Left ventricle myocardium superior (tissue), 1 donor: ENCODE measurements at places on chromosomes 12 and 14. TPM values are rescaled to one million over a fixed set of nuclear protein-coding genes. Genes with fewer than 3 reads are reported as not detected.
A peak's percentile ranks its signal among the peaks of the same experiment; 100 is the strongest.

DNA sequence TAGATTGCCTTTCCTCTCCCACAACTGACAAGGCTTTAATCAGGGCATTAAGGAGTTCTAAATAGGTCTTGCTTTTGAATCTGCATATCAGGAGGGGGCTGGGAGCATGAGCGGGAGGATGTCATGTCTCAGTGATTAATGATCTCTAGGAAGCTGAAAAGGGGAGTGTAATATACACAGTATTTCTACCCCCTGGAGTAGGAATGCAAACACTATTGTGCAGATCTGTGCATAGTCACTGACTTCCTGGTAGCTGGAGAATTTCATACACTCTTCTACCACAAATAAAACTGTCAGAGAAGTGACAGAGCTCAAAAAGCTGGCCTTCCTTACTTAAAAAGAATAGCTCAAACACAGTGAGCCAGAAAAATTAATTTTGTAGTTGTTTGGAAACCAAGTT lies 65.8 kb downstream of the RIC8B start:
- no peak for DNase-seq

- DNase-seq = peak; percentile 48
Measured at GRCh38 chr12:2198005-2198501, 145.3 kb downstream of the CACNA1C start.

The LAG3 gene
- total RNA-seq = 0.37 TPM

- DNase-seq = no peak
Measured at GRCh38 chr12:40146800-40147797, 41.2 kb upstream of the SLC2A13 start.

- DNase-seq = no peak
Measured at GRCh38 chr14:95134304-95134933, 22.9 kb downstream of the DICER1 start.

The TEX52 gene
- not detected for total RNA-seq

DNA sequence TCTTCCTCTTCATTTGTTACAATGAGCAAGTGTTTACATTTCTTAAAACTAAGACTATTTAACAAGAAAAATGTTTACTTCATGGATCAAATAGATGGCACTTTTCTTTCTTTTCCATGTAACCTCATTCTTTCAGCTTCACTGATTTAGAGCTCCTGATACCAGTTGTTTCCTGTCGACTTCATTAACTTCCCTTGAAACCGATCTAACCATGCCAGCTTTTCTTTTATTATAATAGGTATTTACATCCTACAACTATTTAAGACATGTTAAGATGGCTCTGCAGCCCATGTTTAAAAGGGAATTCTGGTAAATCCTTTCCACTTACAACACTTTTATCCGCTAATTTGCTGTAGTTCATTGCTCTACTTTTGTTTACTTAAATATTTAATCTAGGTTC lies 107.3 kb upstream of the DCN start:
- DNase-seq = no peak

GRCh38 chr12:10031321-10031720 lies 839 bp downstream of the CLEC9A start:
- no peak for DNase-seq

DNA sequence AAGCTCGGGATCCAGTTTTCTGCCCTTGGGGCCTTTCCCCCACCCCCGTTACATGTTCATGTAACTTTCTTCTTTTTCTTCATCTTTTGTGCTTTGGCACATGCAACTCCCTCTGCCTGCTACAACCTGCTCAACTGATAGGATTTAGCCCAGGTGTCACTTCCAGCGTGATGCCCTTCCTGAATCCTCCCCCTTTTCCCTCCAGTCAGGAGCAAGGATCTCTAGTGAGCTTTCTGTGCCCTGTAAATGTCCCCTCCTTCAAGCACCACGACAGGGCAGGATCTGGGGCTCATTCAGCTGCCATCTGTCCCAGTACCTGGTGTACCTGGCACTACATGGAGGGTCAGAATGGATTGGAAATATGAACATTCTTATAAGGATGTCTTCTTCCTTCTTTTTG lies 15.3 kb downstream of the PELI2 start:
- no peak for DNase-seq

DNA sequence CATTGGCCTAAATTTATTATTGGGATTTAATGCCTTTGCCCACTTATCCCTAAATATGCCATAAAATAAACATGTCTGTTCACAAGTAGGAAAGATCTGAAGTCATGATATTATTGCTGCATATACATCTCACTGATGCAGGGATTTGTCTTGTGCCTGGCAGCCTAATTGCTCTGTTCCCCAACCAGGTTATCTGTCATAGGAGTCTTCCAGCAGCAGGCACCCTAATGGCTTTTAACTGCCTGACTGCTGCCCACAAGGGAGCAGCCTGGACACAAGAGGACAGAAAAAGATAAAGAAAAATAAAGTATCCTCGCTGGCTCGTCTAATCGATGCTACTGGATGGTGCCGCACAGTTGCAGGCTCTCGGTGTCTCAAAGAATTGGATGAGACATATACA lies 337.6 kb upstream of the FAR2 start:
- no peak for DNase-seq

The OTX2 gene
- not detected for total RNA-seq

DNA sequence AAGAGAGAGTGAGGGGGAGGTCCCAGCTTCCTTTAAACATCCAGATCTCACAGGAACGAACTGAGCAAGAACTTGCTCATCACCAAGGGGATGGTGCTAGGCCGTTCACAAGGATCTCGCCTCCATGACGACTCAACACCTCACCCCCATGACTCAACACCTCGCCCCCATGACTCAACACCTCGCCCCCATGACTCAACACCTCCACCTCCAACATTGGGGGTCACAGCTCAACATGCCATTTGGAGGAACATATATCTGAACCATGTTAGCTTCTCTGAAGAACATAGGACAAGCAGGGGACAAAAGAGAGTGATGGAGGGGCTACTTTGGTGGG lies 66.0 kb upstream of the LHX5 start:
- no peak for DNase-seq

The EFCAB11 gene
- total RNA-seq = 3.6 TPM

The CRACR2A gene
- 2.5 TPM for total RNA-seq

The TPPP2 gene
- 1.2 TPM for total RNA-seq

DNA sequence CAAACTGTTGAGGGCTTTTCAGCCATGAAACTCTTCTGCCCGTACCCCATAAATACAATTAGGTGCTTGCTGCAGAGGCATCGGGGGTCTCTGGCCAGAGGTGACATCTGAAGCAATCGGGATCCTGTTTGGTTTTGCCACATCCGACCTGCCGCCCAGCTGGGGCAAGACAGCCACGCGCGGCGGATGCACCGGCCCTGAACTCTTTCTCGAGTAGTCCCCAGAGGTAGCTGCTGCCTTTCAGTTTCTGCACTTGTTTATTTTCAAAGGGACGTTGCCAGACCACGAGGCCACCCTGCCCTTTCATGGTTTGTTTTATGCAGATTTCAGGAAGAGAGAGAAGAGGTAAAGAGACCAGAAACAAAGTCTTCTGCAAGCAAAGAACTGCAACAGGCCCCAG lies 10.6 kb upstream of the MLXIP start:
- peak; percentile 52 for DNase-seq

- peak; percentile 68 for DNase-seq
Measured at GRCh38 chr12:67649570-67650387, 1.2 kb downstream of the DYRK2 start.

DNA sequence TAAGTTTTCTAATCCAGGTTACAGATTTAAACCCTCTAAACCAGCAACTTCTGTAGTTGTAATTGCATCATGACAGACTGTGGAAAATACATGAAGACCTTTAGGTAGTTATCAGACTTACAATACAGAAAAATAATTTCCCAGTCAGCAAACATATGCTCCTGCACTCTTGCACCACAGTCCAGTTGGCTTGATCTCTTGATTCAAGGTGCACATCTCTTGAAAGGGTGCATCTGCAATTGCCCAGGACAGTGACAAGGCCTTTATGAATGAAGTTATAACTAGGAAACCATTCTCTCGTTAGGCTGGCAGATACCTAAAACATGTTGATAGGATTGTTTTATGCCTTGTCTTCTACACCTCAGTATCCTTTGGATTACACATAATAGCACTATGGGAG lies 7.6 kb downstream of the PIWIL1 start:
- DNase-seq = no peak

The P2RX2 gene
- not detected for total RNA-seq

- DNase-seq = no peak
Measured at GRCh38 chr14:30193101-30193500, 265.5 kb upstream of the PRKD1 start.

DNA sequence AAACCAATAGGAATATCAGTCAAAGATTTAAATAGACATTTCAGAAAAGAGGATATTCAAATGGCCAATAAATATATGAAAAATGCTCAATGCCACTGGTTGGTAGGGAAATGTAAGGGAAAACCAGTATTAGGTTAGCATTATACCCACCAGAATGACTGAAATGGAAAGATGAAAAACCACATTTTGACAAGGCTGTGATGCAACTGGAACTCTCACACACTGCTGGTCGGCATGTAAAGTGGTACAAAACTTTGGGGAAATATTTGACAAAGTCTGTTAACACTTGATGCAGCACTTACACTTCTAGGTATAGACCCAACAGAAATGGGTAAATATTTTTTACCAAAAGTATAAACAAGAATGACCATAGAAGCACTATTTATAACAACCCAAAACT lies 163.2 kb upstream of the C14orf180 start:
- DNase-seq = no peak

The INHBE gene
- not detected for total RNA-seq

GRCh38 chr14:83798421-83798820 lies 1731.5 kb upstream of the FLRT2 start:
- no peak for DNase-seq
